ENCODE measurements at places on chromosomes 11 and 22.

DNA sequence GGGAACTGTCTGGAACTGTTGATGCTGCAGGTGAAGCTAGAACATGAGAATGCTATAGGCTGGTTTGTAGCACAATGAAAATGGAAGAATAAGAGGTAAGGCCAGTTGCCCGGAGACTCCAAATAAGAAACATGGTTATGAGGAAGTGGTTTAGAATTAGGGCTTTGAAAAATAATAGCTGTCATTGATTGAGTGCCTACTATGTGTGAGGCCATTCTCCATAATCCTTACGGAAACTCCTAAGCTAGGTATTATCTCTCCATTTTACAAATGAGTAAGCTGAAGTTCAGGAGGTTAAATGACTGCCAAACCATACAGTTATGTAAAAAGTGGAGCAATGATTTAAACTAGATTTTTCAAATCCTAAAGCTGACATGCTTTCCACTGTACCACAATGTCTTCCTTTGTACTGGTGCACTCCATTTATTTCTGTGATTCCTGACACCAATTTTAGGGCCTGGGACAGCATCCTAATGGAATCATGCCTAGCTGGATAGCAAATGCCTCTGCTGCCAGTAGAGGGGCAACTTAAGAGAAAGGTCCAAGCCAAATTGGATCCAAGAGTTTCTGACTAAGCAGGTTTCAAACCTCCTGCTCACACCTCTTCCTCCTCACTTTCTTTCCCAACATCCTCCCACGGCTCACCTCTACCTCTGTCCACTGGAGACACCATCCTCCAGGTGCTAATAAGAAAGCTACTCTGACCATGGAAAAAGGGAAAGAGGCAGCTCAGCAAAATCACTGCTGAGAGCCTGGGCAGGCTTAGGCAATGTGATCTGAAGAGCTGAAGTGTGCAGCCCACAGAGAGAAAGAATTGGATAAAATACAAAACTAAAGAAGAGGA, 46.9 kb upstream of the PICALM start:
- DNase-seq, result peak; percentile 16

GRCh38 chr22:21961886-21962654, 9.4 kb upstream of the PPM1F start:
- no peak for DNase-seq

GRCh38 chr11:35725885-35726284, 63.3 kb downstream of the TRIM44 start:
- DNase-seq, result no peak

DNA sequence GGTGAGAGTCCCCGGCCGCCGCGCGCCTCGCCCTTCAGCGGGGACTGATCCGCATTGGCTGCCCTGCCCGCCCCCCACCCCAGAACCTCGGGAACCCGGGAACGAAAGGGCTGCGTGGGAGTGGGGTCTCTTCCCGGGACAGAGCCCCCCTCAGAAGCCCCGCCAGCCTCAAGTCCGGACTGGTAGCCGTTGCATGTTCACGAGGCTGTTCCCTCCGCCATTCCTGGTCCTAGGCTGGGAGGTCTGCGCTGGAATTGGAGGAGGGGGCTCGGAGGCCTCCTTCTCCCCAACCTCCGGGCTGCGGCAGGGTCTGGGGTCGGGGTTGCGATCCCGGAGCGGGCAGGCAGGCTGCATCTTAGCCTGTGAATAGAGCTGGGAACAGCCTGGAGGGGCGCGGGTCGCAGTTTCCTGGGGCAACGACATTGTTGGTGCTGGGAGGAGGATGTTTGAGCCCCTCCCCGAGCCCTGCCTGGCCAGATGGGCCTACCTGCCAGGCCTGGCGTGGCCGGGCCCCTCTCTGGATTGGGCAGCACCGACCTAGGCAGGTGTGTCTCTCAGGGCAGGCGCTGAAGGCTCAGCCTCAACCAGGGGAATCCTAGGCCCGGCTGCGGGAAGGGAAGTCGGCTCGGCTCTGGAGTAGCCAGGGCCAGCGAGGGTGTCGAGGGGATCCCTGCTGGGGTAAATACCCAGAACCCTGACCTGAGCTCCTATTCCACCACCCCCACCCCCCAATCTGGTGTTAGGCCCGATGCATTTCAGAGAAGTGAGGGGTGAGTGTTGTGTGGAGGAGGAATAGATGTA, 670 bp downstream of the MAPK8IP1 start:
- DNase-seq, result no peak

- DNase-seq, result peak; percentile 1
Measured at GRCh38 chr22:27068121-27068520, 410.7 kb downstream of the MIAT start.

Data from GM12865 (cell line).